ENCODE measurements at places on chromosomes 2 and 18.

DNA sequence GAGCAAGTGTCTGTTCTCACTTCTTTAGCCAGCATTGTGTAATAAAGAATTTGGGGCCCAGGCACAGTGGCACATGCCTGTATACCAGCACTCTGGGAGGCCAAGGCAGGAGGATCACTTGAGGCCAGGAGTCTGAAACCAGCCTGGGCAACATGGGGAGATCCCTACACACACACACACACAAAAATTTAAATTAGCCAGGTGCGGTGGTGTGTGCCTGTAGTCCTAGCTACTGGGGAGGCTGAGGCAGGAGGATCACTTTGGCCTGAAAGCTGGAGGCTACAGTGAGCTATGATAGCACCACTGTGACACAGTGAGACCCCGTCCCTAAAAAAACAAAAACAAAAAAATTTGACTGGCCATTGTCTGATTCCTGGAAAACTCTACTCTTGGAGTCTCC lies 8.3 kb downstream of the REV1 start:
- no peak for DNase-seq

DNA sequence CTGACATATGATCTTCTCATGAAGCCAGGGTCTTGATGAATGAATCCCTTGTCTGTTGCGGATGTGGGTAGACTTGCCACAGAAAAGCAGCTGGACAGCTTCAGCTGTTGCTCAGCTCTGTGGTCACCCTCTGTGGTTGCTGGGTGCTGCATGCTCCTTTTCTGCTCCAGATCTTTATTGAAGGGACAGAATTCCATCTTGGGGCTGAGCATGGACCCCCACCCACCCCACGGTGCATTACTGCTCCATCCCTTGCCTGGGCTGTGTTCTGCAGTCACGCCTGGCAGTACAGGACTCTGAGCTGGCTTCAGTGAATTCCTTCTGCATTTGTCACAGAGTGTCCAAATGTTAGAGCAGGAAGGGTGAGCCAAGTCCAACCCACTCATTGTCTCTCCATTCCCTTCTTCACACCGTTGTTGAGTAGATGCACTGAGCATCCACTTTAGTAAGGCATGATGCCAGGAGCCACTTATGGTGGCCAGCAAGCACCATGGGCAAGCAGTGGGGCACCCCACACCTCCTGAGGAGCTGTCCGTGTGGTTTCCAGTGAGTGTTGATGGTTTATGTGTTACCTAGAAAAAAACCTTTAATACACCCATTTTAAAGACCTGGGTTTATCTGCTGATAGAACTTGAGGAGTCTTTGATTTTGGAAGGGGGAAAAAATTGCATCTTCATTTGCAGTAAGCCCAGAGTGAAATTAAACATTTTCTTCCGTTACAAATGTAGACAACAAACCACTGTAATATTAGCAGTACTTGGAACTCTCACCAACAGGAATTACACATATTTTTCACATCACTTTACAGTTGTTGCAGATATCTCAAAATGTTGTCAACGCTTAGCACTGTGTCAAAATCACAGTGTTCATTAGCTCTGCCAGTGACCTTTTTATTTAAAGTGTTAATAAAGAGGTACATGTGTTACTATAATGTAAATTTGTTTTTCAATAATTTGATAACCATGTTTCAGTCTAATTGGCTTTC lies 14.7 kb upstream of the ITGB6 start:
- no peak for DNase-seq

GRCh38 chr2:73385123-73385503 lies 523 bp upstream of the ALMS1 start:
- no peak for DNase-seq

DNA sequence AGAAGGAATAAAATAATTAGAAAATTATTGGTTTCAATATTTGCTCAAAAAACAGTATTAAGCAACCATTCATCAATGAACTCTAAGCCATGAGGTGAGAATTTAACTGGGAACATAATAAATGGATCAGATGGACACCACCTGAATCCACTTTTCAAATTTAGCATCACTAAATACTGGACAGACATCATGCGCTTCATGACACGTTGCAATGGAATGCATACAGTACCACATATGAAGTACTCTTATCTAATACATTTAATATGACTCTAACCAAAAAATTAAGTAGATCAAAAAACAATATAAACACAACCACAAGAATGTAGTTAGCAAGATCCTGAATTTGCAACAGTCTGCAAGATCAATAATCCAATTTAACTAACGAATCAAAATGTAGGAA lies 76.6 kb downstream of the COBLL1 start:
- DNase-seq, result no peak

DNA sequence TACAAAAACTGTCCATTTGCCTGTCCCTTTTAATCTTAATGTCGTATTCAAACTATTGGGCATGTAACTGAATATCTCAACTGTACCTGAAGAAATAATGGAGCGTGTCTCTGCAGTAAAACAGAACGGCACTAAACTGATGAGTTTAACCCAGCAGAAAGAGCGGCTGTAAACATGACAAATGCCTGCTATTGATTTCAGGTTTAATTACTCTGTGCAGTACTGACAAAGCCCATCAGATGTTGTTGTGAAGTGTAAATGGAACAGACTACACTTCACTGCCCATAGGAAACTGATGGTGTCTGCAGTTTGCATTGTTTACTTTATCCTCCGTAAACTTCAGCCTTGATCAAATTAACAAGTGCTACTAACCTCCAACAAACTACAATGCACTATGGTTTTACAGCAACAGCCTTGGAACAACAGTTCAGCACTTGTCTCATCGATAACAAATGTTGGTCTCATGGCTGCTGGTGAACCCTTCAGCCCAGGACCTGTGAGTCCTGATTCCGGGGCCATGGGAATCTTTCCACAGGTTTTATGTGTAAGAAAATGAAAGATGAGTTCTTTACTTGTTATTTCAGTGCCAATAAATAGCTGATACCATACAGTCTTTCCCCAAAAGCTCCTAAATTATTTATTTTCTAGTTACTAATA lies 316.5 kb downstream of the CCDC178 start:
- DNase-seq, result no peak

- DNase-seq, result no peak
Measured at GRCh38 chr2:134261398-134262131, 7.7 kb downstream of the MGAT5 start.

- DNase-seq, result no peak
Measured at GRCh38 chr2:202023198-202023903, 10.3 kb upstream of the FZD7 start.

- no peak for DNase-seq
Measured at GRCh38 chr18:5173236-5173635, 23.8 kb downstream of the AKAIN1 start.

DNA sequence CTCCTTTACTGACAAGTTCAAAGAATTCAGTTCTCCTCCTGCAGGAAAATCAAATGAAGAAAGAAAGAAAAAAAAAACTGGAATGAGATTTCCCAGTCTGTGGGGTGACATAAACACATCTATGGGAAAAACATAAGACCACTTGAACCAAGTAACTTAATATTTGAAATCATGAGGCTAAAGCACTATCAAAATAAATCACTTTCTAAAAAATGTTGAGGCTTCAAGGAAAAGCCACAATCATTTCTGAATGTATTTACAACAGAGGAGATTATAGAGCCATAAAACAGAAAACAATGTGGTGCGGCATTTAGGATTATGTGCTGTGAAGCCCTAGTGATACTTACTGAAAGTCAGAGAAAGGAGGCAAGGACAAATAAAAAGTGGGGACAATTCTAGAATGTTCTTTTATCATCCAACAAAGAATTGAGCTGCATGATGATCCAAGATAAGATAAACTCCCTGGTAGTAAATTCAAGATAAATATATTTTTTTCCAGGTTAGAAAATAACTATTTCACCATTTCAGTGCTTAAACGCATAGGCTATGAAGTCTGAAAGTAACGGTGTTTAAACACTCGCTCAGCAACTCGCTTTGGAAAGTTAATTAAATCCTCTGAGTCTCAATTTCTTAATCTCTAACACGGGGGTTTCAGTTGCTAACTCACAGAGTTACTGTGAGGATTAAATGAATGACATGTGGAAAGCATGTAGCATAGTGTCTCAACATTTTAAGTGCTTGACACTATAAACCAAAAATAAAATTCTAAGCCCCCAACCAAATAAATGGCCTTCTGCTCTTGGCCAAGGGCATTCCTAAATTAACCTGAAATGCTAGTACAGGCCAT lies 288.5 kb downstream of the AGPS start:
- no peak for DNase-seq

GRCh38 chr2:233098618-233099017 lies 38.5 kb downstream of the INPP5D start:
- no peak for DNase-seq

- no peak for DNase-seq
Measured at GRCh38 chr2:157875641-157876065, 477 bp downstream of the ACVR1 start.

- no peak for DNase-seq
Measured at GRCh38 chr18:46374850-46375249, 270.7 kb downstream of the HAUS1 start.

DNA sequence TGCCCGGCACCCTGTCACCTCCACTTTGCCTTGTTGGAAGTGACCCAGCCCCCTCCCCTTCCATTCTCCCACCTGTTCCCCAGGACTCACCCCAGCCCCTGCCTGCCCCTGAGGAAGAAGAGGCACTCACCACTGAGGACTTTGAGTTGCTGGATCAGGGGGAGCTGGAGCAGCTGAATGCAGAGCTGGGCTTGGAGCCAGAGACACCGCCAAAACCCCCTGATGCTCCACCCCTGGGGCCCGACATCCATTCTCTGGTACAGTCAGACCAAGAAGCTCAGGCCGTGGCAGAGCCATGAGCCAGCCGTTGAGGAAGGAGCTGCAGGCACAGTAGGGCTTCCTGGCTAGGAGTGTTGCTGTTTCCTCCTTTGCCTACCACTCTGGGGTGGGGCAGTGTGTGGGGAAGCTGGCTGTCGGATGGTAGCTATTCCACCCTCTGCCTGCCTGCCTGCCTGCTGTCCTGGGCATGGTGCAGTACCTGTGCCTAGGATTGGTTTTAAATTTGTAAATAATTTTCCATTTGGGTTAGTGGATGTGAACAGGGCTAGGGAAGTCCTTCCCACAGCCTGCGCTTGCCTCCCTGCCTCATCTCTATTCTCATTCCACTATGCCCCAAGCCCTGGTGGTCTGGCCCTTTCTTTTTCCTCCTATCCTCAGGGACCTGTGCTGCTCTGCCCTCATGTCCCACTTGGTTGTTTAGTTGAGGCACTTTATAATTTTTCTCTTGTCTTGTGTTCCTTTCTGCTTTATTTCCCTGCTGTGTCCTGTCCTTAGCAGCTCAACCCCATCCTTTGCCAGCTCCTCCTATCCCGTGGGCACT lies 4.5 kb downstream of the RETREG2 start:
- DNase-seq, result no peak

DNA sequence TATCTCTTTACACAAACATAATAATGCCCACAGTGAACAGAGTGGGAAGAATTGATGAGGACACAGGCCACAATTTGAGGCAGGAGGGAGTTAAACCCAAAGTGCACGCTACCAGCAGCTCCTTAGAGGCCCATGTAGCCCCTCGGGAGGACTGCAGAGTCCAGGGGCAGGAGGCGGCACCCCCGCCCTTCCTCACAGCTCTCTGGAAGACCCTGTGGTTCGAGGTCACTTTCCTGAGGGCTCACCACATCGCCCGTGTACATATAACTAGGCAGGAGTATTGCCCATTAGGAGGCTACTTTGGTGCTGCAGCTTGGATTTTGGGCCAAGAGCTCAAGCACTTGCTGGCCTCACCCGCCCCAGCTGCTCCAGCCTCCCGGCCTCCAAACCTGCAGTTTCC lies 22.2 kb upstream of the CIDEA start:
- DNase-seq, result no peak

Data from stimulated activated CD8-positive, alpha-beta memory T cell treated with anti-CD3 and anti-CD28 coated beads, Interleukin-15, amount 100 ng/mL, for 24 hours (primary cell).